ENCODE measurements at places on chromosomes 5 and 9.

DNA sequence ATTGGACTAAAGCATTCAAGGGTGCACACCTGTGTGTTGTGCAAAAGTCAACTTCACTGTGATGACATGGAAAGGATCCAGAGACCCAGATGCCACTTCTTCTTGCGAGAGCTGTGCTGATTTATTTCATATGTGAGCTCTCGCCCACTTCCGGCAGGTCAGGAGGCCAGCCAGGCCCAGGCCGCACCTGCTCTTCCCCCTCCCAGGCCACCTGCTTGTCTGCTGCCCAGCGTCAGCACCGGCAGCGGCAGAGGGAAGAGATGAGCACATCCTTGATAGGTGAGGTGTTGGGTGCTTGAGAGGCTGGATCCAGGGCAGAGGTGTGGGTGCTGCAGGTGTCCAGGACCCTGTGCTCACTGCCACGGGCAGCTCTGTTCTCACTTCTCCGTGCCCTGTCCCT, 242.9 kb downstream of the FANCC start:
- DNase-seq: no peak

DNA sequence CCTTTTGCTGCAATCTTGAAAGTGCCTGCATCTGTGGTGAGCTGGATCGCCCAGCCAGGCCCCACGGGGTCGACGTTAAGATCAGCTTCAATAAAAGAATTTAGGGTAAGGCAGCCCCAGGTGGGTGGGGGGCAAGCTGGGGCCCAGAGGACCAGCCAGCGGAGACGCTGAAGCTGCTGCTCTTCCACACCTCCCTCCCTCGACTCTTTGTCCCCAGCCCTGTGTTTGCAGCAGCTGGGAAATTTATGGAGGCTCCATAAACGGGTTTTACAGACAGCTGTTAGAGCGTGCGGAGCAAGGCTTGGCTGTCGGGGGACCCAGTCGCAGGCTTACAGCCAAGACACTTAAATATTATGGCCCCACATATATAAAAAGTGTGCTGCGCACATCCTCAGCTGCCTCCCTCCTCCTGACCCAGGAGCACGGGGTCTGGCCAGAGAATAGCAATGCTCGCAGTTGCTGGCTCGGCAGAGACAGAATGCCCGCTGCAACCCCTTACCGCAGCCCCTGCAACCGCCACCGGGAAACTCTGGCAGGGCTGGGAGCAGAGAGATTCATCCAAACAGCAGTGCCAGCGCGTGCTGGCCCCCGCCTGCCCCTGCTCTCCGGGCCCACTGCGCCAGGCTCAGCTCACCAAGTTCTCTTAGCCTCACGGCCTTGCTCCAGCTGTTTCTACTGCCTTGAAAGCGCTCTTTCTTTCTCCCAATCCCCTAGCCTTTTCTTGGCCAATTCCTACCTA, 28.4 kb upstream of the MVB12B start:
- no peak for DNase-seq

- no peak for DNase-seq
Measured at GRCh38 chr5:65907135-65907534, 19.2 kb upstream of the ERBIN start.

GRCh38 chr5:135320718-135321484, 78.1 kb downstream of the MACROH2A1 start:
- DNase-seq: no peak

DNA sequence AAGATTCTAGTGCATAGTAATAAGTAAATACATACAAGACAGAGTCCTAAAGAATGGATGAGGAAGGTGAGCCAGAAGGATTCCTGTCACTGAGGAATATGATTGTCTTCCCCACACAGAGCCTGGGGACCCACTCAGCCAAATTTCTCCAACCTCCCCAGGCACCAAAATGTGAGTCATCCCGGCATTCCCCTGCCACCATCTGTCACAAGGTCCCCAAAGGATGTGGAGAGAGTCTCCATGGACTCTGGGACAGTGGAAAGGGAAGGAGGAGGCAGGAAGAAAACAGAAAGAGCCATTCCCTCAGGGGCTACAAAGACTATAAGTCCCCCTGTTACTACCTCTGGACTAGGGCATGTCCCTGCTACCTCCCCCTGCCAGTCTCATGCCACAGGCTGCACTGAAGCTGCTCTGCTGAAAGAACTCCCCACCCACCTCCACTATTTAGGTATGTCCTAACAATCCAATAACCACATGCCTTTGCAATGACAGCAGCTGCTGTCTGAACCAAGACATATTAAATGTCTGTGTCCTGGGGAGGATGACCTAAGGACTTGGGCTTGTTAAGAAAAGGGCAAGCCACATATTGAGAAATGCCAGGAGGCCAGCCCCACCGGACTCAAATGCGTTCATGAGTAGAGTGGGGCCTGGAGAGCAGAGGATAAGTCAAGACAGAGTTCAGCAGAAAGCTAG, 10.7 kb upstream of the OR5C1 start:
- no peak for DNase-seq

GRCh38 chr9:99433555-99433954, 211.5 kb downstream of the SEC61B start:
- DNase-seq: no peak

- DNase-seq: no peak
Measured at GRCh38 chr5:107377277-107377609, 293.5 kb downstream of the EFNA5 start.

DNA sequence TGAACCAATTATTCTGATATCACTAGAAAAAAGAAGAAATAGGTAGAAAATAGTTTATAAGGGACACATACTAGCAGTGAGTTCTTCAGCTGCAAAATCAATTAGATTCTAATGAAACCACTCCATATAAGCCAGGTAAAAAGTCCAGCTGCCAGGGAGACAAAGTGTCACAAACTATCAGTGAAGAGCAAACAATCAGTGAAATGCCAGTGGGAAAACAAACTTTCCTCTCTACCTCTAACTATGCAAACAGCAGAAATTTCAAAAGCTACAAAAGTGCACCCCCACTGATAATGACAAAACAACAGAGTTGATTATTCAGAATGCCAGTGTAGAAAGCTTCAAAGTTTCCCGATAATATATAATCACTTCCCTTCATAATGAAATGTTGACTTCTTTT, 637.2 kb upstream of the ITGA1 start:
- DNase-seq: no peak

DNA sequence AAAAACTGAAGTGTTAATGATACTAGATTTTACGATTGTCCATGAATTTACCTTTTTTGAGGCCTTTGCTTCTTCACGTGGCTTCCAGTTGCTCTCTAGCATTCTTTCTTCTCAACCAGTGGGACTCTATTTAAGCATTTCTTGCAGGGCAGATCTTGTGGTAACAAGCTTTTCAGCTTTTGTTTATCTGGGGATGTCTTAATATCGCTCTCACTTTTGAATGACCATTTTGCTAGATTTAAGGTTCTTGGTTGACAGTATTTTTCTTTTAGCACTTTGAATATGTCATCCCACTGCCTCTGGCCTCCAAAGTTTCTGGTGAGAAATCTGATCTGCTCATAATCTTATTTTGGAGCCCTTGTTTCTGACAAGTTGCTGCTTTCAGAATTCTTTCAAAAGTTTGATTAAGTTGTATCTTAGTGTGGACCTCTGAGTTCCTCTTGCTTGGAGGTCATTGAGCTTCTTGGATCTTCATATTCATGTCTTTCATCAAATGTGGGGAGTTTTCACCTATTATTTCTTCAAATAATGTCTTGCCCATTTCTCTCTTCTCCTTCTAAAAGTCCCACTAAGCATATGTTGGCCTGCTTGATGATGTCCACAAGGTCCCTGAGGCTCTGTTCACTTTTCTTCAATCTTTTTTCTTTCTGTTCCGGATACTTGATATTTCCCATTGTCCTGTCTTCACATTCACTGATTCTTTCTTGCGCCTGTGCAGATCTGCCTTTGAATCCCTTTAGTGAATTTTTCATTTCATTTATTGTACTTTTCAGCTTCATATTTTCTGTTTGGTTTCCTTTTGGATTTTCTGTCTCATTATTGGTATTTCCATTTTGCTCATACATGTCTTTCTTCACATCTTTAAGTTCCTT, 8.8 kb downstream of the EXOC3 start:
- DNase-seq: no peak

GRCh38 chr5:137142764-137143605, 356.1 kb downstream of the SPOCK1 start:
- no peak for DNase-seq

- DNase-seq: no peak
Measured at GRCh38 chr9:87158765-87159164, 211.5 kb upstream of the GAS1 start.

Measured in T-helper 22 cell (primary cell).